ENCODE measurements at places on chromosomes 11 and 22. TPM values are rescaled to one million over a fixed set of nuclear protein-coding genes. Genes with fewer than 3 reads are reported as not detected.
A peak's percentile ranks its signal among the peaks of the same experiment; 100 is the strongest.

The EHD1 gene
- total RNA-seq, result 73.5 TPM

DNA sequence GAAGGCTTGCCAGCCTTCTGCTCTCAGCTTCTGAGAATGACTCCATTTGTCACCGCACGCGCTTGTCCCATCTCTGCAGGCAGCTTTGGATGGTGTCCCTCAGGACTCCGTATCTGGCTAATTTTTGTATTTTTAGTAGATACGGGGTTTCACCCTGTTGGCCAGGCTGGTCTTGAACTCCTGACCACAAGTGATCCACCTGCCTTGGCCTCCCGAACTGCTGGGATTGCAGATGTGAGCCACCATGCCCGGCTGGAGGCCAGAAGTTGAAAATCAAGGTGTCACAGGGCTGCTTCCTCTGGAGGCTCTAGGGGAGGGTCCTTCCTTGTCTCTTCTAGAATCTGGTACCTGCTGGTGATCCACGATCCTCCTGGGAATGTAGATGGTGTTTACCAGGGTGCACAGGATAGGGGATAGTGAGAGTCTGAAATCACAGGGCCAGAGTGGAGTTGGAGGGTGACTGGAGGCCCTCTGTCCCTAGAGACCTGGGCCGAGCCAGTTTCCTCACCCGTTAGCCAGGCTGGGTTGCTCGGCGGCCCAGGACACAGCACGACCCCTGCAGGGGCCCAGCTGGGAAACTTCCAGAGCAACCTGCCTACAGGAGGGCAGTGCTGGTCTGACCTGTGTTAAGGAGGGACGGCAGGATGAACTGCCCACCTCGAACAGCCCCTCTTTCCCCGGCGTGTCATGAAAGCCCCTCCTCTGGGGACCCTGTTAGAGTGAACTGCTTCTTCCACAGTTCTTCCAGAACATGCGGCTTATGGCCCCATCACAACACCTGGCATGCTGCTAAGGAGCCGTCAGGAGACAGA lies 48.9 kb upstream of the SHANK2 start:
- DNase-seq, result no peak

The TANGO2 gene
- total RNA-seq, result 30.8 TPM

The NOX4 gene
- total RNA-seq, result 2.2 TPM

The CSNK2A3 gene
- total RNA-seq, result 2.0 TPM

The CCDC82 gene
- total RNA-seq, result 17.6 TPM

The OR8D4 gene
- not detected for total RNA-seq

The FIBIN gene
- total RNA-seq, result 0.98 TPM

- peak; percentile 84 for DNase-seq
Measured at GRCh38 chr22:42641801-42642413, 1.5 kb upstream of the ATP5MGL start.

DNA sequence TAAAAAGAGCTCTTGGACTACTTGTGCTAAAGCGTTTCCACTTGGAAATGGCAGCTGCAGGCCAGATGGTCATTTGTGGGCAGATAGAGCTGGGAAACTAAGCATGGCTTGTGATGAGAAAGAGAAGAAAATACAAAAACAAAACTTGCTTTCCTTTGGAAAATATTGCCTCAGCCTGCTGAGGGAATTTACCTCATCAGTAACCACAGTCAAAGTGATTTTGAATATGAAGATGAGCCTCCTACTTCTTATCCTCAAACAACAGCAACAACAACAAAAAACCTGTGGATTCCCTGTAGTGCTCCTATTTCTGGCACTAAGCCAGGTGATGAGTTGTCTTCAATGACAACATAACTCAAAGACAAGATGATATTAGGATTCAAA lies 62.7 kb upstream of the FIBIN start:
- DNase-seq, result no peak

DNA sequence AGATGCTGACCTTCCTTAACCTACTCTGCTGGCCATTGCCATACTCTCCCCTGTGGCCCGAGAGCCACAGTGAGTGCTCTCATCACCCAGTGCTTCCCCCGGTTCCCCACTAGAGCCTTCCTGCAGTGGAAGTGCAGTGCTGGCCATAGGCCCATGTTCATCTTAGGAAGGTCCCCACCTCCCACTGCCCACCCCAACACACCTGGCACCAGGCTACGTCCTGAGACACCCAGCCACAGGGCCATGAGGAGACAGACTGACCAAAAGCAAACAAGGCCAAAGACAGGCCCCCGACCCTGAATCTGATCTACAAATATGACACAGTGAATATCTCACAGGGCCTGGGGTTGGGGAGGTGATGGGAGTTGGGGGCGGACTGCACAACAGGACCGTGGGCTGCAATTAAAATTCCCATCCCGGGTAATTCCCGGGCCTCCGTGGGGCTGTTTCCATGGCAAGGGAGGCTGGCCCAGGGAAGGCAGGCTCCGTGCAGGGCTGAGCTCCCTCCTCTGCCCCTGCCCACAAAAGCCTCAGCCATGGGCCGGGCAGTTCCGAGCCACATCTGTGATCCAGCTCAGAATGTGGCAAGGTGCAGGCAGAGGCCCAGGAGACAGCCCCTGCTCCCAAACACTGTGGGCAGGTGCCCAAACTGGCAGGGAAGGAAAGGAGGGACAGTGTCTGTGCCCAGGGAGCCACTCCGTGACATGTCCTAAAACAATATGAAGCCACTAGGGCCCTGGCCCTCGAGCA lies 5.1 kb upstream of the CHST1 start:
- DNase-seq, result no peak

- DNase-seq, result no peak
Measured at GRCh38 chr11:62592146-62592815, 958 bp upstream of the TUT1 start.

GRCh38 chr11:86748296-86748695 lies 52.0 kb upstream of the PRSS23 start:
- DNase-seq, result no peak

The MRTFA gene
- 50.1 TPM for total RNA-seq

- DNase-seq, result no peak
Measured at GRCh38 chr22:37089434-37089833, 20.1 kb downstream of the TMPRSS6 start.

Measured in LHCN-M2 (cell line).